ENCODE measurements at places on chromosomes 5 and 9.

DNA sequence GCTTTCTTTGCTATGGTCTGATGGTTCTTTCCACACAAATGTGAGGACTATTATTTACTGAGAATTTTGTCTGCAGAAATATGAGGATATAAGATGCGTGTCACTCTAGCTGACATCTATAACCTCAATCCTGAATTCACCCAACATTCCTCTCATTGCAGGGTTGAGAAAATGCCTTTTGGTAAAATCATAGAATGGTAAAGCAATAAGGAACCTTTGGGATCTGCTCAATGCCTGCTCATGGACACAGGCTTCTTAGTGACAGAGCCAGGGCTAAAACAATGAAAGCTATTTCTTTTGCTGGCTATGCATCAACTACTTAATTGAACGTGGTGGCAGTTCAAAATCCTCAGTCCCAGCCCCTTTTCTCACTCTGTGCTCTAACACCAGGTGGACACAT is 199.6 kb downstream of the GAS1 start:
- DNase-seq, result no peak

- DNase-seq, result peak; percentile 91
Observed at GRCh38 chr9:129126749-129127618, 15.8 kb downstream of the PTPA start.

GRCh38 chr9:120622790-120623189 is 42.8 kb upstream of the CDK5RAP2 start:
- DNase-seq, result no peak

GRCh38 chr5:54745599-54745998 is 228.0 kb downstream of the SNX18 start:
- DNase-seq, result no peak

GRCh38 chr9:14089051-14089803 is 224.7 kb downstream of the NFIB start:
- DNase-seq, result no peak

DNA sequence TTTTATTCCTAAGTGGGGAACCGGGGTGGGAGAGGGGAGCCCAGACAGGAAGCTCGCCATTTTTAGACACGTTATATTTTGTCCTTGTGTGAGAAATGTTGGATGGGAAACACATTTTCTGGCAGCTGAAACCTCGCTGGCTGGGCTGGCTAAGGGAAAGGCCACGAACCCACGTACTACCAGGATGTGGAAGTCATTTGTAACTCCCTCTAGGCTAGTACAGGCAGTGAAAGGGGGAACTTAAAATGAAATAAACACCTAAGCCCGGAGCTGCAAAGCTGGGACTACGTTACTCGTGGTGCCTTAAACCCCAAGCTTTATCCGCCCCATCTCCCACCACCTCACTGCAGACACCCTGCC is 42.5 kb downstream of the TMEM174 start:
- no peak for DNase-seq

DNA sequence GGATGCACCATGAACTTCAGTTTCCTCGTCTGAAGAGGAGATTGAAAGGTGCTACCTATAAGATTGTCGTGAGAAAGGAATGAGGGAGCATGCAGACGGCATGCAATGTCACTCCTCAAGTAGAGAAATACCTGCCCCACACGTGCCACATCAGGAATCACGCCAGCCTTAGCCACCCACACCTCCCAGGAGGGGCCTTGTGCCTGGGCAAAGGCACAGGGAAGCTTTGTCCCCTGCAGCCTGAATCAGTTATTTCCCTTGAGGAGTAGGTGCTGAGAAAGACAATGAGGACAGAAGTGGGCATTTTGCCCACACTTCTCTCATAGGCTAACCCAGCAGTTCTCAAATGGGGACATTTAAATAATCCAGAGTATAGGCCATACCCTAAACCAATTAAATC is 31.0 kb downstream of the FSTL4 start:
- no peak for DNase-seq

GRCh38 chr9:112571624-112572355 is 85.2 kb downstream of the KIAA1958 start:
- DNase-seq, result peak; percentile 12

- no peak for DNase-seq
Observed at GRCh38 chr9:114878879-114879564, 51.4 kb downstream of the TNFSF8 start.

GRCh38 chr5:86354664-86355063 is 263.1 kb upstream of the COX7C start:
- DNase-seq, result no peak
